Fibroblast of skin of left biceps (primary cell): ENCODE measurements at places on chromosomes 11 and 22.

- no peak for DNase-seq
Observed at GRCh38 chr22:25942115-25942855, 200.3 kb downstream of the MYO18B start.

DNA sequence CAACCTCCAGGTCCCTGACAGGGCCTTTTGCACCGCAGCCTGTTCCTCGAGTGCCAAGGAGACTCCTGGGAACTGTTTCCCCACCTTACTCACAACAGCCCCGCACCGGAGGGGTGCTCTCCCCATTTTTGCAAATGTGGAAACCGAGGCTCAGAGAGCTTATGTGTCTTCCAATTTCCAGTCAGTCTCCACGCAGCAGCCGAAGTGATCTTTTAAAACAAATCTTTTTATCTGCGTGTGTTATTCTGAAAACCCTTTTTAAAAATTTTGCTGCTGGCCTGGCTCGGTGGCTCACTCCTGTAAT is 409 bp upstream of the TMEM134 start:
- DNase-seq: no peak

DNA sequence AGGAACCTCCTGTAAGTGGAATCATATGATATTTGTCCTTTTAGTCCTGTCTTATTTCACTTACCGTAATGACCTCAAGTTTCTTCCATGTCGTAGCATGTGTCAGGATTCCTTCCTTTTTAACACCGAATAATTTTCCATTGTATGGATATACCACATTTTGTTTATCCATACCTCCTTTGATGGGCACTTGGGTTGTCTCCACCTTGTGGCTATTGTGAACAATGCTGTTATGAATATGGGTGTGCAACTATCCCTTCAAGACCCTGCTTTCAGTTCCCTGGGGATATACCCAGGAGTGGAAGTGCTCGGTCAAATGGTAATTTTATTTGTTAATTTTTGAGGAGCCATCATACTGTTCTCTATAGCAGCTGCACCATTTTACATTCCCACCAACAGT is 244.9 kb upstream of the BLID start:
- no peak for DNase-seq

GRCh38 chr11:15278128-15278527 is 163.4 kb downstream of the INSC start:
- no peak for DNase-seq

DNA sequence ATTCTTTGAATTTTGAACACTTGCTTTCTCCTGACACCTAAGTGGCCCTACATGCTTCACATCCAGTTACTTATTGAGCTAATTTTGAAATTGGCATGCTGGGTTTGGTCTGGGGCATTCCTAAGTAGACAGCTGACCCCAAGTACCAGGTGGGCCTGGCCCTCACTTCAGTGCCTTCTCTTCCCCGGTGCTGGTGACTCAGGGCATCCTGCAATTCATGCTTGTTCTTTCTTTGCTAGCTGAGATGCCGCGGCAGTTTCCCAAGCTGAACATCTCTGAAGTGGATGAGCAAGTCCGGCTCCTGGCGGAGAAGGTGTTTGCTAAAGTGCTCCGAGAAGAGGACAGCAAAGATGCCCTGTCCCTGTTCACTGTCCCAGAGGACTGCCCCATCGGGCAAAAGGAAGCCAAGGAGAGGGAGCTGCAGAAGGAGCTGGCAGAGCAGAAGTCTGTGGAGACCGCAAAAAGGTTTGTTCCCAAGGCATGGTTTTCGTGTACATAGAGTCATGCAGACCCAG is 6.3 kb downstream of the AMPD3 start:
- DNase-seq: no peak

GRCh38 chr22:35914665-35915476 is 113.8 kb downstream of the RBFOX2 start:
- peak; percentile 70 for DNase-seq

GRCh38 chr22:17035246-17035645 is 27.2 kb upstream of the GAB4 start:
- DNase-seq: no peak
